ENCODE measurements at places on chromosomes 1 and 21.

GRCh38 chr1:234683127-234683860, 73.3 kb upstream of the IRF2BP2 start:
- DNase-seq: no peak

DNA sequence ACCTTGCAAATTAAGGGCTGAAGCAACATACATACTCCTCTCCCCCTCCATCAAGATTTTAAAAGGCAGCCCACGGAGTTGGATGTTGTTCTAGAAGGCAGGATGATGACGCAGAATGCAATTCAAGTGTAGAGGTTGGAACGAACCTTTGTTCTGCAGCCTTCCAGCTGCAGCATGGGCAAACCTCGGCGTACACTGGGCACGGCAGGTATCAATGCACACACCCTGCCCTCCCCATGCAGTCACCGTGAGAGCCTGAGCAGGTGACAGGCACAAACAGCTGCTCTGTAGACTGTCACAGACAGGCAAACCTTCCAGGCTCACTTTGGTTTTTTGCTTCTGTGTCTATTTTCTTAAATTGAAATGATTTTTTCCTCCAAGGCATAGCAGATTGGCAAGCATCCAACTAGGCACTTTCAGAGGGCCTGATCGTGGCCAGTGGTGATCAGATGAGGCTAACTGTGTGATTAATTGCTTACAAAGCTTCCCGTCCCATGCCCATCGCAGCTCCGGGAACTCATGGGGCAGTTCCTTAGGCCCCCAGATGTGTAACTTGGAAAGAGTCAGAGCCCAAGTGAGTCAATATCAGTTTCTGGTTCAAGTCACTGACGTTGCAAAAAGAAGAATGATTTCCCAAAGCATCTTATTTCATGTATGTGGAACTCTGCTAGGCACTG, 82.3 kb downstream of the ITPKB start:
- DNase-seq: no peak

DNA sequence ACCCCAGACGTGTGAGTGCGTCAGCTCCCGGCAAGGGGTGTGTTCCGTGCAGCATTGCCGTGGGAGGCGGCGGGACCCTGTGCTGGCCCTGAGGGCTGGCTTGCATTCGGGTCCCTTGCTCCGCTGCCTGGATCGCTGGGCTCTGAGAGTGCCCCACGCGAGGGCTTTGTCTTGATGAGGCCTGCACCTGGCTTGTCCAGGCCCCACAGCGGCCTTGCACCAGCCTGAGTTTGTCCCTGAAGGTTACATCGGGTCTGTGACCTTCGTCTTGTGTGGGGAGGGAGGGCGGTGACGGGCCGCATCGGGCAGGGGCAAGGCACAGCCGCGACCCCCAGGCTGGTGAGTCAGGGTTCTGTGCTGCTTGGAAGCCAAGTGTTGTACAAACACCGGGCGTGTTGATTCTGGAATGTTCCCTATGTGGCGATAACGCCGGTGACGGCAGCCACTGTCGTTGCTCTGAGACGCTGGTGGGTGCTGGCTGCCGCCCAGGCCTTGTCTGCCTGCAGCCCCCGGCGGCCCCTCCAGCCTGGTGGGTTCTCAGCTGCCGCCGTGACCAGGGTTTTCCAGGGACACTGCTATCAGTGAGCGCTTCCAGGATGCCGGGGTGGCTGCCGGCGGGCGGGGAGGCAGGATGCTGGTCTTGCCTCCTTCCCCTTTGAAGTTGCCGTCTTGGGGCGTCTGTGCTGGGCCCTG, 42.9 kb downstream of the SLX9 start:
- no peak for DNase-seq

GRCh38 chr21:28111151-28111619, 881.5 kb downstream of the LTN1 start:
- no peak for DNase-seq

DNA sequence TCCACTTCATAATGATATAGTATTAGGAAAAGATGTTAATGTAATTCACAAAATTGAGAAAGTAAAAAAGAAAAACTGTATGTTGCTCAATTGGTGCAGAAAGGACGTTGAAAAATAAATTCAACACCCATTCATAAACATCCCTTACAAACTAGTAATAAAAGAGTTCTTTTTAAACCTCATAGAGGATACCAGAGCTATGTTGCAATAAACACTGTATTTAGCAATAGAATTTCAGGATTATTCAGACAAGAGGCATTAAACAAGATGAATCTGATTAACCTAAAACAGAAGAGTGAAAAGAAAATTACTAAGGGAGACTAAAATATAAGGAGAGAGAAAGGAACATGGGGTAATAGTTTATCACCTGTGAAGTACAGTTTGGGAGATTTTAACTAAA, 154.8 kb downstream of the NTPCR start:
- no peak for DNase-seq

GRCh38 chr1:17561561-17561985, 22.1 kb downstream of the ARHGEF10L start:
- DNase-seq: no peak

- DNase-seq: no peak
Measured at GRCh38 chr1:61289232-61290098, 207.1 kb downstream of the NFIA start.

DNA sequence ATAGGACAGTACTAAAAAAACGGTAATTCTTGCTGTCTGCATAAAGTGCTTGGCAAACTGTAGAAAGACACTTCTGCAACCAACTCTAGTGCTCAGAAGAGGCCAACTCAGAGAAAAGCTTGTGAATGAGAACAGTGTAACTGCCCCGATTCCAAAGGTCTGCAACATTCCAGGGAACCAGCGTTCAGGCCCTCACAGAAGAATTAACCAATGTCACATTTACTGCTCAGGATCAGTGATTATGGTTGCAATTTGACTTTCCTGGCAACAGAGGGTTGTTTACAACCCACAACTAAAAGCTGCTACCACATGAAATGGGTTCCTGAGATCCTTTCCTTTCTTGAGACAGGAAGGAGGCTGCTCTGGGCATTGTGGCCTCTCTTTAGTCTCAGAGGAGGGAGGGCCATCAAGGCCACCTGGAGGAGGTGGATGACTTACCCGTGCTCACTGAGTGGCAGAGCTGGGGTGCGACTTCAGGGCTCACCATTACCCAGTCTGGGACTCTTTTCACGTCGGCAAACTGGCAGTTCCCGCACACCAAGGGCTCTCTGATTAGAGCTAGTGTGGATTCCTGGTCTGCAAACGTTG, 15.3 kb downstream of the SRSF4 start:
- DNase-seq: peak; percentile 34

GRCh38 chr1:201389051-201389450, 10.1 kb downstream of the LAD1 start:
- DNase-seq: no peak

DNA sequence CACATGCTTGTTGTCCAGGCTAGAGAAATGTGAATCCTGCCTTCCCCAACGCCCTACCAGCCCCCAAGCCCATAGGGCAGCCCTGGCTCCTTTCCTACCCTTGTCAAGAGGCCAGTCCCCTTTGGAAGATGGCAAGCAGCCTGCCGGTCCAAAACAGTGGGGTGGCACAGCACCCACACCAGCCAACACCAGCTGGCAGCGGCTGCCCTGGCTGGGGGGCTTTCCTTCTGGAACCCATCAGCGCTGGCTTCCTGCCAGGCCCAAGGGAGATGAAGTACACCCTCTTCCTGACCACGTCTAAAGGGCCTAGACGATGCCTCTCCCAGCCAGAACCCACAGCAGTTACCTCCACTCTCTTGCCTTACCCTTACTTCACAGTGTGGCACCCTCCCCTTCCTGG, 24.2 kb downstream of the KCNN3 start:
- DNase-seq: no peak

DNA sequence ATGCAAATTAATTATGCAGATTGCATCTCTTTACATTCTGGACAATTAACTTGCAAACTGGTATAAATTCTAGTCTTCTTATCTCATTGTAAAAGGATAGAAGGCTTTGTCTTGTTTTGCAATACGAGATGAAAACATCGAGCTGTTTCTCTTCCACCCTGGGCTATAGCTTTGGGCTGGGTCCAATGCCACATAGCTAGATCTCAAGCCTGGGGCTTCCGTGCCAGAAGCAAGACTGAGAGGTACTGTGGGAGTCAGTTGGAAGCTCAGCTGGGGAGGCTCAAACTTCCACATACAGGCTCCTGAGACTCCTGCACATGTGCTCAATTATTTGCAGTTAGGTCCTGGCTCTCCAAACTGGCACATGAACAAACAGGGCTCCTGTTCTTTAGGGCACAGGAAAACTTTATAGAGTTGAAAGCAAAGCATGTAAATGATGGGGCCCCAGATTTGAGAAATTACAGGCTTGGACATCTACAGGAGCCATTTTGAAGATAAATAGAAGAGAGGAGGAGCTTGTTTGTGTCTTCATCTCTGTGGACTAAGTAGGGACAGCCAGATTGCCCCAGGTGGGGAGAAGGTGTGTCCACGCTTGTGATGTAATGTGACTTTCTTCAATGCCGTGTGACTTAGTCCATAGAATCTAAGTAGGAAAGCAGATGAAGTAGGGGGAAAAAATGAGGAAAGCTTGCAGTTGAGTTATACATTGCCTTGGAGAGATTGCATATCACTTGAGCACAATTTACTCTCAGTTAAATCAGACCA, 65.9 kb upstream of the SIPA1L2 start:
- no peak for DNase-seq

DNA sequence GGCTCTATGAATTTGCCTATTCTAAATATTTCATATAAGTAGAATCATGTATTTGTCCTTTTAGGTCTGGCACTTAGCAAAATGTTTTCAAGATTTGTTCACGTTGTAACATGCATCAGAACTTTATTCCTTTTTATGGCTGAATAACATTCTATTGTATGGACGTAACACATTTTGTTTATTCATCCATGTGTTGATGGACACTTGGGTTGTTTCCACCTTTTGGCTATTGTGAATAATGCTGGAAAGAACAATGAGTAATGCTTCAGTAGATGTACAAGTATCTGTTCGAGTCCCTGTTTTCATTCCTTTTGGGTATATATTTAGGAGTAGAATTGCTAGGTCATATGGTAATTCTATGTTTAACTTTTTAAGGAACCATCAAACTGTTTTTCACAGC, 24.7 kb downstream of the SLC35A3 start:
- DNase-seq: no peak

GRCh38 chr1:22331618-22332423, 119.8 kb upstream of the ZBTB40 start:
- DNase-seq: no peak

- no peak for DNase-seq
Measured at GRCh38 chr1:200242110-200243041, 167.5 kb downstream of the ZNF281 start.

DNA sequence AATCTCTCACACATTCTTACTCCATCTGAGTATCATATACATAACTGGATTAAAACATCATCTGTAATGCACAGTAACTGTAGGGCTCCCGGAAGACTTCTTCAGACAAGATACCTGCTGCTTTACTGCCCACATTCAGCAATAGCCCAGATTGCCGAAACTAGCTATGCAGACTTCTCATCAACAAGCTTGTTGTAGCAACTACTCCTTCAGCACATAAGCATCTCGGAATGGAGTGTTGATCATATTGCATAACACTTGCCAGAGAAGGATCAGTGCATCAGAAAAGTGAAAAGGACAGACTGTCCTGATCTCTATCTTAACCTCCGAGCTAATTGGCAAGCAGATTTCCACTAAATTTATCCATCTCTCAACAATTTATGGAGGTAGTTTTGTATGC, 354.6 kb upstream of the C1orf87 start:
- no peak for DNase-seq

DNA sequence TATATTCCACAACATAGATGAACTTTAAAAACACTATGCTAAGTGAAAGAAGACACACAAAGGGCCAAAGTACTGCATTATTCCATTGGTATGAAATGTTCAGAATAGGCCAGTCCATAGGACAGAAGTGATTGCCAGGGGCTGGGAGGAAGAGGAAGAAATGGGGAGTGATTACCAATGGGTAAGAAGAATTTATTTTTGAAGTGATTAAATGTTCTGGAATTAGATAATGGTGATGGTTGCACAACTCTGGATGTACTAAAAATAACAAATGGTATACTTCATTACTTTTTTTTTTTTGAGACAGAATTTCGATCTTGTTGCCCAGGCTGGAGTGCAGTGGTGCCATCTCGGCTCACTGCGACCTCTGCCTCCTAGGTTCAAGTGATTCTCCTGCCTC, 61.7 kb downstream of the CHD5 start:
- no peak for DNase-seq

DNA sequence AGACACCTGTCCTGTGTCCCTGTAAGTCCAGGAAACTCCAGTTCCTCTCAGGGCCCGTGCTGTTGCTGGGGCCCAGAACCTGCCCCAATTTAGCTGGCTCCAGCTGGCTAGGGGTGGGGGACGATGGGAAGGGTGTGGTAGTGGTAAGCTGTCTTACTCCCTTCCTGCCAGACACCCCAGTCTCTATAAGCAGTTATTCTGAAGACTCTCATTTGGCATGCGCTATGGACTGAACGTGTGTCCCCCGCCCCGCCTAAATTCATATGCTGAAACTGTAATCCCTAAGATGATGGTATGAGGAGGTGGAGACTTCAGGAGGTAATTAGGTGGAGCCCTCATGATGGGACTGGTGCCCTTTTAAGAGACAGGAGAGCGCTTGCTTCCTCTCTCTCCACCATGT, 82.0 kb downstream of the MAP3K7CL start:
- no peak for DNase-seq

- no peak for DNase-seq
Measured at GRCh38 chr1:7425771-7426170, 345.3 kb upstream of the VAMP3 start.

GRCh38 chr1:228360533-228361313, 45.9 kb downstream of the TRIM11 start:
- DNase-seq: no peak

DNA sequence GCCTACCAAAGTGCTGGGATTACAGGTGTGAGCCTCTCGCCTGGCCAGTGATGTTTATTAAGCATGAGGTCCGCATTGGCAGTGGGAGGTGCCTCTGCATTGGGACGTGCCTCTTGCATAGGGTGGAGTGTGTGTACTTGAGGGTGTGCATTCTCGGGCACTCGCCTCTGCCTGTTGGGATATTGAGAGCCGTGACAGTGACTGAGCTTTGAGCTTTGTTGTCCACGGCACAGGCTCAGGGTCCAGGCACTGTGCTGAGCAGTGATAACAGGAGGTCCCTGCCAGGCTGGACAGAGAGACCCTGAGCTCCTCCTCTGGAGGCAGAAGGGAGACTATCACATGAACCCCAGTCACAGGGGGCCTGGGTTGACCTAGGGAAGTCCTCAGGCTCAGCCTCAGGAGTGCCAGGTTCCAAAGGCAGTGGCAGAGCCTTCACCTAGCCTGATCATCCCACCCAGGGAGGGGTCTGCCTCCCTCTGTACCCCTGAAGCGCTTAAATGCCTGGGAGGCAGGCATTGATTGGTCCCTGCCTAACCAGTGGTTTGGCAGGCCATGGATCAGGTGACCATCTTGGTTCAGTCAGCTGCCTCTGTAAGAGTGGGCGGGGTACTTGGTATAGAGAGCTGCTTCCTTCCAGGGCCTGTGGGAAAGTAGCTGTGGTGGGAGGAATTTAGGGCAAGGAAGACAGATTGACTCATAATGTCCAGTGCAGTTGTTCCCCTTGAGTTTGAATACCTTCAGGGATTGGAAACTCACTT, 213.8 kb upstream of the TMEM51 start:
- DNase-seq: no peak

GRCh38 chr1:32786856-32787255, 30.3 kb downstream of the YARS1 start:
- DNase-seq: no peak

All from type B pancreatic cell (in vitro differentiated cells).